ENCODE measurements at places on chromosomes 1 and 21. TPM values are rescaled to one million over a fixed set of nuclear protein-coding genes. Genes with fewer than 3 reads are reported as not detected.
A peak's percentile ranks its signal among the peaks of the same experiment; 100 is the strongest.

Gene KRTAP21-2
- total RNA-seq: not detected

Gene CHRNB2
- total RNA-seq: 0.09 TPM

Gene SH3BGR
- 3.1 TPM for total RNA-seq

Gene LCK
- total RNA-seq: 208 TPM

Gene RO60
- 48.2 TPM for total RNA-seq

Gene VCAM1
- total RNA-seq: 0.36 TPM

Gene ANGPTL7
- total RNA-seq: not detected

Gene OVAAL
- not detected for total RNA-seq

Gene INAVA
- 0.88 TPM for total RNA-seq

Gene MMEL1
- total RNA-seq: 1.4 TPM

Gene C1orf185
- not detected for total RNA-seq

Gene NBPF4
- total RNA-seq: not detected

Gene AKR7A3
- total RNA-seq: 0.93 TPM

Gene TSPEAR
- total RNA-seq: not detected

DNA sequence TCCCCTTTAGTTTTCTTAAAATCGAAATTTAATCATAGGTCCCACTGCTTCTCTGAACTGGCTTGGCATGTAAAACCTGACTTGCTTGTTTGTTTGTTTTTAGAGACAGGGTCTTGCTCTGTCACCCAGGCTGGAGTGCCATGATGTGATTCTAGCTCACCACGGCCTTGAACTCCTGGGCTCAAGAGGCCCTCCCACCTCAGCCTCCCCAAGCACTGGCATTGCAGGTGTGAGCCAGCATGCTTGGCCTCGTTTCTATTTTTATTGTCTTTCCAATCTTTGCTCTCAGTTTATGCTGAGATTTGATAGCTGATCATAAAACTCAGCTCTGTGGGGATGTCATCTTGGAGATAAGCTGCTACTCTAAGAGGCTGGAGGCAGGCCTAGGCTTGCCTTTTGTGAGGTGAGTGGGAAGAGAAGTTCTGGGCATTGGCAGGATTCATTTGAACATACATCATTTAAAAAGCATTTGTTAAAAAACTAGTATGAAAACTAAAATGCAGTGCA lies 51.5 kb upstream of the GCLM start:
- DNase-seq: no peak

- no peak for DNase-seq
These were observed 13.5 kb upstream of the ATP2B4 start for GRCh38 chr1:203612932-203613682.

DNA sequence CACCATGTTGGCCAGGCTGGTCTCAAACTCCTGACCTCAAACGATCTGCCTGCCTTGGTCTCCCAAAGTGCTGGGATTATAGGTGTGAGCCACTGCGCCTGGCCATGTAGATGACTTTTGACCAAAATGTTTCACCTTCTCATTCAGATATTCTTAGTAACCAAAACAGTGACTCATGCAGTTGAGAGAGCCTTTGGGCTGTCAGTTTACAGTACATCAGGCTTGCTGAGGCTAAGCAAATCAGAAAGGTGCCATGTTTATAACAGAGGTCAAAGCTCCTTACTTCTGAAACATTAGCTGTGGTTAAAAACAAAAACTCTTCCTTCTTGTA lies 21.0 kb downstream of the CNIH4 start:
- peak; percentile 25 for DNase-seq

DNA sequence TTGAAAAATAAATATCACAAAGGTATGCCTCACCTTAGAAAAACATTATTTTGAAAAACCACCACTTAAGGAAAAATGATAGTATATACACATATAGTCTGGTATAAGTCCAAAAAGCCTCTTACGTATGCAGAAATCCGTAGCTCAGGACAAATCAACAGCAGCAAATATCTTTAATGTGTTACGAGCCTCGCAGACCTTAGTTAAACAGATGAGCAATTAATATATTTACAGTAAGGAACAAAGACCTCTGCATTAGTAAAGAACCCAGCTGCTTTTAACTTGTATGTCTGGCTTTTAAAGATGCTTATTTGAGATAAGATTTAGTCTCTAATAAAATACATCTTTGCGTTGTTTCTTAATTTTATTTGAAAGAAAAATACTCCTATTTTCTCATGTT lies 79.9 kb upstream of the CHRM3 start:
- DNase-seq: no peak

- DNase-seq: no peak
These were observed 60.8 kb downstream of the COL18A1 start for GRCh38 chr21:45465611-45466329.

GRCh38 chr1:112983537-112984131 lies 27.6 kb upstream of the SLC16A1 start:
- DNase-seq: no peak

DNA sequence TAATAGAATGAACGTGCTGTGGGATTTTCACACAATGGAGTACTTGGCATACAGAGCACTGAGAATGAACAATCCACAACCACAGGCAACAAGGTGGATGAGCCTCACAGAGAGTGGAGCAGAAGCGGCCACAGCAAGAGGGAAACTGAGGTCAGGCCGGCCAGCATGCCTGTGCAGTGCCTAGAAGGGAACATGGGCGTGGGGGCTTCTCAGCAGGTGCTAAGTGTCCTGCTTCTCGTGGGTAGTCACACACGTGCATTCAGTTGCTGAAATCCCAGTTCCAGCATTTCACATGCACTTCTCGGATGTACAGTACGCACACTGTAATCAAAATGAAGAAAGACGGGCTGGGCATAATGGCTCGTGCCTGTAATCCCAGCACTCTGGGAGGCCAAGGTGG lies 33.1 kb downstream of the WDR4 start:
- DNase-seq: no peak

- peak; percentile 48 for DNase-seq
These were observed 46.5 kb upstream of the RNF11 start for GRCh38 chr1:51189421-51190073.

- DNase-seq: no peak
These were observed 1456.1 kb downstream of the BRINP3 start for GRCh38 chr1:189021577-189021976.

- DNase-seq: no peak
These were observed 37.7 kb upstream of the ATG4C start for GRCh38 chr1:62746086-62746808.

DNA sequence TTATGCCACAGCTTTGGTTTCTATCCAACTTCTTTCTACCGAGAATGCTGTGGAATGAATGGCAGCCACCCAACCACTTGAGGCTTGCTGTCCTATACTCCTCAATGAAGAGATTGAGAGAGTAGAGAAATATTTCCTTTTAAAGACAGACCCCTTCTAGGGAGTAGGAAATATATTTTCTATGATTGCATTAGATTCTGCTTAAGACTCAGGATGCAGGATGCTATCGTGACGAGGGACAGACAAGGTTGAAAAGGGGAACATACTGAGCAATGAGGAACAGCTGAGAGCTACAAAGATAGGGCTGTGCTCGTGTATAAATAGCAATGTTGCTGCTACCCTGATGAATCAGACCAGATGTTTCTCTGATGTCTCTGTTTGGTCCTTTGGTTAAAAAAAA lies 7.1 kb upstream of the RASAL2 start:
- no peak for DNase-seq

GRCh38 chr1:3831689-3832088 lies 25.3 kb downstream of the CEP104 start:
- no peak for DNase-seq

- DNase-seq: no peak
These were observed 43.5 kb downstream of the SNX7 start for GRCh38 chr1:98704971-98705370.

GRCh38 chr1:199549421-199549820 lies 478.1 kb upstream of the NR5A2 start:
- DNase-seq: no peak

DNA sequence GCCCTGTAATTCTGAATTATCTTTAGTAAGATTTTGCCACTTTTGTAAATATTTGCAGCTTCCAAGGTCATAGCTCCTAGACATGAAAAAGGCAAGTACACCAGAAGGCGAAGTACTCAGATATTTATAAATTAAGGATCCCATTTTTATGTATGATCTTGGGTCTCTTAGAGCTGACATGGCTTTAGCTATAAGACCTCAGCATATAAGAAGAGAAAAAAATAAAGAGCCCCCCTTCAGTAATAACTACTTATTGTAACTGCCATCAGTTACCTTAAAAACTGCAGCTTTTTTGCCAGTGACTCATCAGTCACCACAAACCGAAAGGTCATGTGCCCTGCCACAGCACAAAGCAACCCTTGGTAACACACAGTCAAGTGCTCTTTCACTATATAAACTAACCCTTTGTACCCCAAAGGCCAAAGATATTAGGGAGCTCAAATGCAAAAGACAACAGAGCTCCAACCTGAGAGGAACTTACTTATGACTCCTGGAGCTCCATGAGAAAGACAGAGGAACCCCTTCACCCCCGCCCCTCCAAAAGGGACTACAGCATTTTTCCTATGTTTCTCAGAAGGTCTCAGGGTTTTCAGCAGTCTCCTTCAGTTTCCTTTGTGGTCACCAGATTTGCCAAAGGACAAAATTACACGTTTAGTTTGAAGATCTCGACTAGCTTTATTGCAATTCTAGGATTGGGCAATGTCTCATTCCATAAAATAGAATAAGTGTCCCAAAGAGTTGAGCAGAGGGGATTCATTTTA lies 219.8 kb upstream of the DUSP10 start:
- DNase-seq: peak; percentile 23

- DNase-seq: no peak
These were observed 9.6 kb upstream of the POU2F1 start for GRCh38 chr1:167210966-167211674.

- no peak for DNase-seq
These were observed 18.5 kb downstream of the MIGA1 start for GRCh38 chr1:77797991-77798390.

DNA sequence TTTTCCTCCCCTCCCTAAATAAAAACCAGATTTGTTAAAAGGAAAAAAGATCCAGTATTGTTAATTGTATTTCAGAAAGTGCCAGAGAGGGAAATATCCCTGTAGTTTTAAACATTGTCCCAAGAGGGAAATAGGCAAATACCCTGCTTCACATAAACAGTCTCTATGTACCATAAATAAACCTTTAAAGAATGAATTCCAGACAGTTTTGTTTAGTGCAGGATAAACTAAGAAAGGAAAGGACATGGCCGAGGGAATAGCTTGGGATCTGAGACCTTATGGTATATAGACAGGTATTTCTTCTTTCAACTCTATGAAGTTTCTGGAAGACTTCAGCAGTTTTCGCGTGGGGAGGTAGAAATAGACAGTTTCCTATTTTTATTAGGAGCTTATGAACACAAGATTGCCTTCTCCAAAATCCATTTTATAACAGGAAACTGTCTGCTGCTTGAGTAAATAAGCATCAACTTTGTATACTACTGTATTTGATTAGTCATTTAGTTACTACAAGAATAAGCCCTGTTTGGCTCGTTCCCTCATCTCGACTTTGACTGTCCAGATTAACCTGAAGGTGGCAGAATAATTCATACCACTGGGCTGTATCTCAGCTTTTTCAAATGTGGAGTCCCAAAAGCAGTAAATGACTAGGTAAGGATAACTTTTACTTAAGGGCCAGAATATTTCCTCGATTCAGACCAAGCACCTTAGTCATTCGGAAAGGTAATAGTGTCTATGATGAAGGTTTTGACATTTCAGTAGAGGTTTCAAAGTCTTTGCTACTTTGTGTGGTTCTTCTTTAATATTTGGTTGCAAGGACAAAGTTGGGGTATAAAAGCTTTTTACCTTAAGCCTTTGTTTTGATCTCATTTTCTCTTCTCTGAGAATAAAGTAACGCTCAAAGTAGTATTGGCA lies 177.5 kb downstream of the VPS13D start:
- peak; percentile 12 for DNase-seq

GRCh38 chr1:78667939-78668338 lies 18.3 kb downstream of the IFI44 start:
- no peak for DNase-seq

DNA sequence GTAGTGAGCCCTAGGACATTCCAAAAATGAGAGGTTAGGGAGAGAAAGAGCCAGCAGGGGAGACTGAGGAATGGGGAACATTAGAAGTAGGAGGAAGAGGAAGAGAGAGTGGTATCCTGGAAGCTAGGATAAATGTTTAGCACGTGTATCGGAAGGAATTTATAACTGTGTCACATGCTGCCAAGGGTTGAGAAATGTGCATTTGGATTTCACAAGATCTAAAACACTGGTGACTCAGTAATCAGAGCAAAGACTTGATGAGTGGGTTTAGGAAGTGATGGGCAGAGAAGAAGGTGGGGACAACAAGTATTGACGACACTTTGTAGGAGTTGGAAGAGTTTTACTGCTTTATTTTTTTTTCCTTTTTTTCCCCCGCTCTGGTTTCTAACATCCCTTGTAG lies 193.9 kb downstream of the FMN2 start:
- DNase-seq: no peak

DNA sequence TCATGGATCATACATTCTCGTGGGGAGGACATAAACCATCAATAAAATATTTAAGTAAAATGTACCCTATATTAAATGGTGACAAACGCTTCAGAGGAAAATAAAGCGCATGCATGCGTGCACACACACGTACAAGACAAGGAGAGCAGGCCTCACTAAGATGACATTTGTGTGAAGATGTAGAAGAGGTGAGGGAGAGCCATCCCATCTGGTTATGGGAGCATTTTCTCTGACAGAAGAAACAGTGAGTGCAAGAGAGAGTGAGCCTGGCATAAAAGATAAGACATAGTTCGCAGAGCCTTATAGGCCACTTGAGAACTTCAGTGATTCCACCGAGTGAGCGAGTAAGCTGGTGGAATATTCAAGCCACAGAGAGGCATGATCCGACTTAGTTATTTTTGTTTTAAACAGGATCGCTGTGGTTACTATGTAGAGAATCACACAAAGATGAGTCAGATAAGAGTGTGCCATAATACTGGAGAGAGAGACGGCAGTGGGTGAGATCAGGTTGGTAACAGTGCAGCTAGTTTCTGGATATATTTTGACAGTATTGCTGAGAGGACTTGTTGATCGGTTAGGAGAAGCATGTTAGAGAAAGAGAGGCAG lies 624.2 kb downstream of the PLPP3 start:
- no peak for DNase-seq

GRCh38 chr1:83834621-83835264 lies 164.2 kb downstream of the TTLL7 start:
- no peak for DNase-seq

DNA sequence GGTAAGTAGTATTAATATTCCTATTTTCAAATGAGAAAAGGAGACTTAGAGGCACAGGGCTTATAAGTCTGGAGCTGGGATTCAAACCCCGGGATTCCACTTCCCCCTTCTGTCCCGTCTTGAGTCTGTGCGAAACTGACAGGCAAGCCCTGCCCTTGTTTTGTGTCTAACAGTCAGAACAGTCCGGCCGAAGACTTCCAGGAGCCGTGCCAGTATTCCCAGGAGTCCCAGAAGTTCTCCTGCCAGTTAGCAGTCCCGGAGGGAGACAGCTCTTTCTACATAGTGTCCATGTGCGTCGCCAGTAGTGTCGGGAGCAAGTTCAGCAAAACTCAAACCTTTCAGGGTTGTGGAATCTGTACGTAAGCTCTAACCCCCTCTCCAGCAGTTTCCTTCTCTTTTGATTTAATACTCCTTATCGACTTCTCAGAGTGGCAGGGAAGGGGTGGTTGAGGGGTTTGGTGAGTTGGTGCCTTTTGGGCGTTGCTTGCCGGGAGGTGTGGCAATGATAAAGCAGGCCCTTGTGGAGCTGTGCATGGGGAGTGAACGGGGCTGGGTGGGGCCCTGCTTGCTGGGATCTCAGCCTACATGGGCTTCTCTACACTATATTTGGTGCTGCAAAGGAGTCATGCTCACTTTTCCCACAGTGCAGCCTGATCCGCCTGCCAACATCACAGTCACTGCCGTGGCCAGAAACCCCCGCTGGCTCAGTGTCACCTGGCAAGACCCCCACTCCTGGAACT lies 29.4 kb downstream of the IL6R start:
- DNase-seq: no peak

GRCh38 chr1:8167936-8168335 lies 141.8 kb upstream of the ERRFI1 start:
- no peak for DNase-seq

All from activated naive CD4-positive, alpha-beta T cell treated with anti-CD3 and anti-CD28 coated beads, Interleukin-2, amount 50 U/mL, for 72 hours (primary cell).